ENCODE measurements at places on chromosomes 5 and 9.

DNA sequence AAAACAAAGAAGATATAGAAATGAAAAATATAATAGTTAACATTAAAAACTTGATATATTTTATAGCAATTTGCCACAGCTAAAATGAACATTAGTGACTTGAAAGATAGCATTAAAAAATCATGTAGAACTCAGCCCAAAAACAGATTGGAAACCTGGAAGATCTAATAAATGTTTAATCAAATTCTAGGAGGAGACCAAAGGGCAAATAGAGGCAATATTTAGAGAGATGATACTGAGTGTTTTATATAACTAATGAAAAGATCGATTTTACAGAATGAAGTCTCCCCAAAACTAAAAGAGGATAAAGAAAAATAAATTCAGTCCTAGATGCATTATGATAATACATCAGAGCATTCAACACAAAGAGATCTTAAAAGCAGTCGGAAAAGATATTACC is 127.0 kb downstream of the CWC27 start:
- no peak for DNase-seq

GRCh38 chr5:132266836-132267160 is 9.3 kb downstream of the PDLIM4 start:
- DNase-seq: no peak

GRCh38 chr9:33186457-33187168 is 19.5 kb upstream of the B4GALT1 start:
- no peak for DNase-seq

DNA sequence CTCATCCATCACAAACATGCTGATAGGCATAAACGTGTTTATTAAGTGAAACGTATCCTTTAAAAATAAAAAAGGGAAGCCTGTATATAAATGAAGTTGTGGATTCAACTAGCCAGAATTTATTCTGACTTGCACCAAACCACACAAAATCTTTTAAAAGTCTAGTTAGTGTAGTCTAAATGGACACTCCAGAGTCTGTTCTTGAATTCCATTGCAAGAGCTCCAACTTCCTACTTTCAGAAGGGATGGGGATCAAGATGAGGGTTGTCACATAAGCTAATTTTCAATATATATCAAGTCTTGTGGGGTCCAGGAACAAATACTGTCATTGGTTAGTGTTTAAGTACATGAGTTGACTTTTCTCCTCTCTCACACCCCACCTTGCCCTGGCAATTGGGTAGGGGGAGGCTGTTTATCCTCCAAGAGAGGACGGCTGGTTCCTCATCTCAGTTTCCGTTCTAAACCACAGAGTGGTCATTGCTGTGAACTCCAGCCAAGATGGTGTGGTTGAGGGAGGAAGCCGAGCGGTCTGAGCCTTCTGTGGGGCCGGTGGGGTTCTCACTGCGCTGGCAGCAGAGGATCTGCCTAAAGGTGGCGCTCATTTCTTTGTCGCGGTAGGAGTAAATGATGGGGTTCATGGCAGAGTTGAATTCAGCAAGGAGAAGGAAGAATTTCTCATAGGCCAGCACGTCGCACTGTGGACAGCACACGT is 163.2 kb downstream of the LPAR1 start:
- no peak for DNase-seq

DNA sequence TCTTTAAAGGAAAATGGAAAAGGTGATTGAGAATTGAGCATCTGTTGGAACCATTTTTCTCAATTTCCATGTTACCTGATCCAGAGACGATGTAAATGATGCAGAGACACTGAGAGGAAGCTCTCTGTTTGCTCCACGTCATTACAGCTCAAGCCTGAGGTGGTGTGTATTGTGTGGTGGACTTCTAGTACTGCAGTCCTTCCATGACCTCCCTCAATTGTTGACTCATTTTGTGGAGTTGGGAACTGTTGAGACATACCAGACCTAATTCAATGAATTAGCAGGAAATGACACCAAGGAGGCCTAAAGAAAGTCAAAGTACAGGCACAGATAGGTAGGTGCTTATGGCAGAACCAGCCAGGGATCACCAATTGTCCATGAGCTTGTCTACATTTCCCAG is 15.6 kb upstream of the LVRN start:
- no peak for DNase-seq

- no peak for DNase-seq
Measured at GRCh38 chr5:10169359-10169758, 80.3 kb downstream of the ATPSCKMT start.

GRCh38 chr9:95381221-95381620 is 63.7 kb upstream of the FANCC start:
- DNase-seq: no peak

- DNase-seq: no peak
Measured at GRCh38 chr5:169052207-169052606, 248.7 kb downstream of the SLIT3 start.

DNA sequence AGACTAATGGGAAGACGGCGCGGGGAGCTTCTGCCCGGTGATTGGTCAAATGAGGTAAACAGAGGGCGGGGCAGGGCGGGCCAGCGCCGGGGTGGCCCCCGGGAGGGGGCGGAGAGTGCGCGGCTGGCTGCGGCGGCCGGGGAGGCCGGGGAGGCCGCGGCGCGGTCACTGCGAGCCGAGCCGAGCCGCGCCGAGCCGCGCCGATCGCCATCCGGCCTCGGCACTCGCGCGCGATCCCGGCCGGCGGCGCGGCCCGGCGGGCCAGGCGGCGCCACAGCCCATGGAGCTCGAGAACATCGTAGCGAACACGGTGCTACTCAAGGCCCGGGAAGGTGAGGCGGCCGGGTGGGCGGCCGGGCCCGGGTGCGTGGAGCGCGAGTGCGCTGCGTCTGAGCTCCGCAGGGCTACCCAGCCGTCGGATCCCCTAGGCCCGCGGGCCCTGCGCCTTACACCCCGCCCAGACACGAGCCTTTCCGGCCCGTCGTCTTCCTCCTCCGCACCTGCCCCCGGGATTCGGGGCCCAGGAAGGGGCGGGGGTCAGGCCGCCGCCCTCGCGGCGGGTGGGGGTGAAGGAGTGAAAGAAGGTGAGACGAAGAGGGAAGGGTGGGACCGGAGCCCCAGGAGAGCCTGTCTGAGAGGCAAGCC is at the start of gene GRK6:
Gene GRK6 (plus strand): TSS at position 111 of the 645 bp plus-strand sequence. CDS start 170 bp downstream, at position 281.
- DNase-seq: no peak

GRCh38 chr5:154686490-154686889 is 68.7 kb upstream of the LARP1 start:
- no peak for DNase-seq

GRCh38 chr5:89313044-89313443 is 430.1 kb upstream of the MEF2C start:
- DNase-seq: no peak

DNA sequence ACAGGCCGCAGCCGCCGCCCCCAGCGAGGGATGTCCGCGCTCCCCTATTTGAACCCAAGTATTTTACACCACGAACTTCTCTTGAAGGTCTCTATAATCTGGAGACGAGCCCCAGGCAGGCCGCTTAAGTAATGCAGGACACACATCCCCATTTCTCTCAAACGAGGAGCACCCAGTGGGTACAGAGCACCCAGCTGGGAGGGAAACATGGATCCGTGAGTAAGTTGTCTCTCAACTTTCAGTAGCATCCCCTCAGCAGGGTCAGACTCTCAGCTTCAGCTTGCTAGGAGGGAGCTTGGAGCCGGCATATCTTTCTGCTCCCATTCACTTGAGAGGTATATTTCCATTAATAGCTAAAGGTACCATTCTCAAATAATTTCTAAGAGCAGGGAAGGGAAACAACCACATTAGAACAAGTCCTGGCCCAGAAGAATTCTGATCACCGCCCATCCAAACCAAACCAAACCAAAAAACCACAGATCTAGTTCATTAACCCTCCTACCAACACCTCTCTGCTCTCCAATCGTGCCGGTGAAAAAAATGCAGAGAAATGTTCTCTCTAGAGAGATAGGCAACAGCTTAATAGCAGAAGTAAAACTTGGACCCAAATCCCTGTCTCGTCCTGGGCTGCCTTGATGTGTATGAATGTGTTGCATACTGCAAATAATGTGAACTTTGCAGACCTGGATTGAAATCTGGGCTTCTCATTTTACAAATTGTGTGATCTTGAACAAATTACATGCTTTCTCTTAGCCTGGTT is 910 bp downstream of the TDRD7 start:
- DNase-seq: no peak

GRCh38 chr5:107501965-107502675 is 168.6 kb downstream of the EFNA5 start:
- DNase-seq: no peak

- no peak for DNase-seq
Measured at GRCh38 chr9:125121146-125121545, 22.2 kb downstream of the SCAI start.

- DNase-seq: no peak
Measured at GRCh38 chr9:33142535-33142934, 24.6 kb downstream of the B4GALT1 start.

DNA sequence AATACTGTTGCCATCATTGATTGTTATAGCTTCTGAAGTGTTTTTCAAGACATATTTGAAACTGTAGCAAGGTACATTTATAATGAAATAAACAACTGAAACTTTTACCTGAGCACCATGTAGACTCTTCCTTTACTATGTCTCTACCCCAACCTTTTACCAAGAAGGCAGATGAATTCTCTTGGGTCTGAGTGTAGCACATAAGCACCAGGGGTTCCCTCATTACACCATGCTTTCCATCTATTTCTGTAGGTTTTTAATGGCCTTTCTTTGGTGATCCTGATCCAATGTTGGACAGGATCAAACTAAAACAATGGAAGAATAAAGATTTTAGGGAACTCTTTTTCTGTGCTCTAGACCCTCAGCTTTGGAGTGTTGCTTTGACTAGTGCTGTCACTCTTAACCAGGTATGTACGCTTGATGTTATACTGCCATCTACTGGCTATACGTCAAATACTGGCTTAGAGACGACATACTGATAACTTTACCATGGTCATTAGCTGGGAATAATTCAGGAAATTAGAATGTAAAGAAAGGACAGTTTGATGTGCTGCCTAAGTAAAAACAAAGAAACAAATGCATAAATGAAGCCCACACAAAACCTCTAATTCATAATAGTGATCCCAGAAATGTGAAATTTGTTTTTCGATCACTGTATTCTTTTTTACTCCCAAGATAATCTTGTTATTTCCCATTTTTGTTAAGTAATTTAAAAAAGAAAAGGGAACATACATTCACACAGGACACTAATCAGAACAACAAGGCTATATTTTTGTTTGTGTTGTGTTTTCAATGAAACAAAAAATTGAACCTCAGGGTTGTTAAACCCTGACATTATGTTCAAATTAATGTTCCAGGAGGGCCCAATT is 30.7 kb downstream of the IFNW1 start:
- DNase-seq: no peak

GRCh38 chr9:3575821-3576220 is 50.0 kb upstream of the RFX3 start:
- DNase-seq: no peak

DNA sequence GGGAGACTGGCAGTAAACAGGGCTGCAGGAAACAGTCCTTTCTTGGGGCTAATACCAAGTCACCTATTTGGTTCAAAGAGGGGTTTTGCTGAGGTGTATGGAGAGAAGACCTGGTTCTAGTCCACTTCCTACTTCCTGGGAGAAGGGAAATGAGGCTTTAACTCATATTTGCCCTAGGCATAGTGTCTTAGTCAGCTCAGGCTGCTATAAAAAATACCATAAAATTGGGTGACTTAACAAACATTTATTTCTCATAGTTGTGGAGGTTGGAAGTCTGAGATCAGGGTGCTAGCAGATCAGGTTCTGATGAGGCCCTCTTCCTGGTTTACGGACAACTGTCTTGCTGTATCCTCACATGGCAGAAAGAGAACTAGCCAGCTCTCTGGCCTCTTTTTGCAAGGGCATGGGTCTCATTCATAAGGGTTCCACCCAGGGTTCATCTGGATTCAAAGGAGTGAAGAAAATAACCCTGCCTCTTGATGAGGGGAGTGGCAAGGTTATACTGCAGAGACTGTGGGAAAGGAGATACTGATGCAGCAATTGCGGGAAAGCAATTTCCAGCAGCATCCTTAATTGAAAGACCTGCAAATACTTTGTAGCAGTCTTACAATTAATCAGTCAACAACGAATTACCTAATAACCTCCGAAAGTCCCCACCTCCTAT is 40.5 kb downstream of the ANKDD1B start:
- DNase-seq: no peak

DNA sequence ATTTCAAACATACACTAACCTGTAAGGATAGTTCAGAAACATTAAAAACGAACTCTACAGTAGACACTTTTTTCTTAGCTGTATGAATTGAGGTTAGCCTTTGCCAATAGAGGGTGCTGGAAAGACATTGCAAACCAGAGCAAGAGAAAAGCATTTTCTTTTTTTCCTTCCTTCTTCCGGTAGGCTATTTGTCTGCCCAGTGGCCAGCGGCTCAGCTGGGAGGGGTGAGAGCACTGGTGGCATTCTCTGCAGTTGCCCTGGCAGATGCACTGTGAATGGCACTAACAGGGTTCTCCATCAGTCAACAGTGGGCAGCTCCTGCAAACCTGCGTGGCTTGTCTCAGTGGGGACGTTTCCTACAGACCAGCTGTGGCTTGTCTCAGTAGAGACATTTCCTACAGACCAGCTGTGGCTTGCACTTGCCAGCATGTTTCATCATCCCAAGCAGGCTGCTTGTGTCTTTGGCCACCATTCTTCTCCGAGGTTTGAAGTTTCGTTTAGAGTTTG is 984.5 kb upstream of the CDH18 start:
- no peak for DNase-seq

- no peak for DNase-seq
Measured at GRCh38 chr9:97852399-97853055, 499 bp upstream of the FOXE1 start.

- DNase-seq: no peak
Measured at GRCh38 chr5:133081036-133081435, 29.2 kb downstream of the HSPA4 start.

DNA sequence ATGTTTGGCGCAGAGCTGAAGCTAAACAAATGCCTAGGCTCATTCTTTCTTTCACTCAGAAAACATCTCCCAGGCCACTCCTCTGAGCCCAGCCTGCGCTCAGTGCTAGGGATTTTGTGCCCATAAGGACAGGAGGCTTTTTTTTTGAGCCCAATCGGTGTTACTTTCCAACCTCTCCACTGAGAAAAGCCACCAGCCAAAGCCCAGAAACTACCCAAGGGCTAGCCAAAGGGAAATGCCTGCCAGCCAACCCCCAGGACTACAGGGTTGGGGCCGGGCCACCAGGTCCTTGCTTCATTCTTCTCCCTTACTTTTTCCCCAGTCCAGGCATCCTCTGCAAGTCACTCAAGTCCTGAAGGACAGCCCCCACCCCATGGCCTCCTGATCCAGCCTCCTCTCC is 134.7 kb downstream of the PAX5 start:
- no peak for DNase-seq

- no peak for DNase-seq
Measured at GRCh38 chr5:149519601-149520000, 31.6 kb downstream of the CSNK1A1 start.

- no peak for DNase-seq
Measured at GRCh38 chr9:134497283-134497860, 144.2 kb upstream of the COL5A1 start.

DNA sequence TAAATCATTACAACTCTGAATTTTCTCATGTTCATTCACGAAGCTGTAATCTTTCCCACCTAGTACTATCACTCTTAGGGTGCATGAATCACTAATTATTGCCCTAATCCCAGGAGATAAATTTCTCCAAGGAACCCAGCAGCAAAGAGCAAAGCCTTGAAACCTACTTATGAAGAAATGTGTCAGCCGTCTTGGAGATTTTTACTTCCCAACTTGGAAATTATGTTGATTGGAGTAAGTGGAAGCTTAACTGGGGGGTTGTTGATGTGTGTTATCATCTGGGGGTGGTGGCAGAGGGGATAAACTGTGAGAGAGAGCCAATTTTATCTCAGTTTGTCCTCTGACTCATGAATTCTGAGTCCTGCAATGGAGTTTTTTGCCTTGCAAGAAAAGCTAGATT is 440.5 kb upstream of the WWC1 start:
- no peak for DNase-seq
